ENCODE measurements at places on chromosomes 6 and 20. TPM values are rescaled to one million over a fixed set of nuclear protein-coding genes. Genes with fewer than 3 reads are reported as not detected.

PCSK2 gene
- polyA plus RNA-seq: not detected

AGPAT1 gene
- polyA plus RNA-seq: 118 TPM

DNA sequence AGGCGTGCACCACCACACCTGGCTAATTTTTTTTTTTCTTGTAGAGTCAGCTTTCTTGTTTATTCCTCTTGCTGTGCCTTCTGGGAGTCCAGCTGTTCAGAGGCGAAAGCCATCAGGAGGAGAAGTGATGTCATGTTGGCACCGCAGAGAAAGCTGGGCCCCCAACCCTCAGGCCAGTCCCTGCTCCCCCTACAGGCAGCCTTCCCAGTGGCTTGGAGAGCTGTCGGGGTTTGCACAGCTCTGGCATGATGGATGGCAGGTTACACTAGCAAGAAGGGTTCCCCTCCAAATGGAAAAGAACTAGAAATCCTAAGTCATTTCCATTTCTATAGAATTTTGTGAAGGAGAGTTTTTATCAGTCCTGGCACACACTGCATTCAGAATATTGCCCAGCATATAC lies 72.6 kb downstream of the C6orf52 start:
- DNase-seq: no peak
- H3K4me3 ChIP-seq: no peak overlapping the region
- H3K27me3 ChIP-seq: no peaks in the 10 kb centered on the region
- H3K27ac ChIP-seq: no peak overlapping the region
- H3K36me3 ChIP-seq: no peaks in the 10 kb centered on the region
- H3K4me1 ChIP-seq: no peaks in the 10 kb centered on the region

ZSCAN23 gene
- 2.0 TPM for polyA plus RNA-seq

COL21A1 gene
- 0.07 TPM for polyA plus RNA-seq

SNX5 gene
- 69.2 TPM for polyA plus RNA-seq

- no peak overlapping the region for H3K27ac ChIP-seq
- no peaks in the 10 kb centered on the region for H3K27me3 ChIP-seq
- no peak for DNase-seq
- no peaks in the 10 kb centered on the region for H3K4me1 ChIP-seq
- no peaks in the 10 kb centered on the region for H3K36me3 ChIP-seq
- H3K4me3 ChIP-seq: no peak overlapping the region
Observed at GRCh38 chr20:54122189-54122588, 51.6 kb downstream of the CYP24A1 start.

- DNase-seq: no peak
- H3K27ac ChIP-seq: no peak overlapping the region
- no peaks in the 10 kb centered on the region for H3K27me3 ChIP-seq
- H3K4me1 ChIP-seq: no peaks in the 10 kb centered on the region
Observed at GRCh38 chr6:152176268-152176667, 368.8 kb downstream of the ESR1 start.

- peaks cover 10% of the 10 kb centered on the region for H3K36me3 ChIP-seq
- peaks cover 8% of the 10 kb centered on the region for H3K4me1 ChIP-seq
- no peaks in the 10 kb centered on the region for H3K27me3 ChIP-seq
- DNase-seq: no peak
- H3K4me3 ChIP-seq: no peak overlapping the region
Observed at GRCh38 chr6:111818539-111819226, 54.6 kb downstream of the FYN start.

- no peak overlapping the region for H3K4me3 ChIP-seq
- no peaks in the 10 kb centered on the region for H3K27me3 ChIP-seq
Observed at GRCh38 chr6:108904741-108905140, 56.5 kb downstream of the ARMC2 start.

DNA sequence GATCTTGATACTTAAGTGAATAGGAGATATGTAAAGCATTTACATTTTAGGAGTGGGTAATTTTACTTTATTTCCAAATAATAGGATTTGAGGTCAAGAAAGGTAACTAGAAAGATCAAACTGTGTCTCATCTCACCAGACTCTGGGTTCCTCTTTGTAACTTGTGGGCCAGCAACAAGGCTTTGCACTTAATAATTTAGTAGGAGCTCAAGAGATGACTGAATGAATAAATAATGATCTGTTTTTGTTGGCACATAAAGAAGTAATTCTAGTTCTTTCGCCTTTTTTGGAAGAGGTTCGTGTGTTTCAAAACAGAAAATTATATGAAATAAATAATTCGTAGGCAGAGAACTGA lies 67.4 kb upstream of the FABP7 start:
- H3K27me3 ChIP-seq: peaks cover 8% of the 10 kb centered on the region
- H3K27ac ChIP-seq: no peak overlapping the region
- DNase-seq: no peak
- no peak overlapping the region for H3K4me3 ChIP-seq

DNA sequence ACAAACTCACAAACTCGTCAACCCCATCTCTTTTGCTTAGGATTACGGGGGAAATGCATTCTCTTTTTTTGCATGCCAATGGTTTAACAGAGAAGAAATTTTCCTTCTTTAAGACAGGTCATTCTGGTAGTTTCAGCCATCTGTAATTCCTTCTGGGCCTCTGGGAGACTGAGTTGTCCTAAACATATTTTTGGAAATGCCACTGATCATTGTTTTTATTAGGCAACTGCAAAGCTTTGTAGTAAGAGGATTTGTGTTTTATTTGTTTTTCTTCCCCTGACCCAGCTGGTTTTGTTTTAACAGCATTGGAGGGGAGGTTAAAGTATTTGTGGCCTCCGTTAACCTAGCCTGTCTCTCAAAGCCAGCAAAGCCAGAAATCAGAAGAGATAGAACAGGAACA lies 73.1 kb upstream of the ISM1 start:
- H3K27ac ChIP-seq: no peak overlapping the region
- DNase-seq: no peak
- no peaks in the 10 kb centered on the region for H3K4me1 ChIP-seq
- no peaks in the 10 kb centered on the region for H3K27me3 ChIP-seq
- no peak overlapping the region for H3K4me3 ChIP-seq

GRCh38 chr20:37945091-37945547 lies 42.2 kb downstream of the VSTM2L start:
- no peaks in the 10 kb centered on the region for H3K4me1 ChIP-seq
- no peaks in the 10 kb centered on the region for H3K36me3 ChIP-seq
- no peak overlapping the region for H3K4me3 ChIP-seq
- H3K27ac ChIP-seq: no peak overlapping the region
- no peak for DNase-seq
- H3K27me3 ChIP-seq: no peaks in the 10 kb centered on the region

DNA sequence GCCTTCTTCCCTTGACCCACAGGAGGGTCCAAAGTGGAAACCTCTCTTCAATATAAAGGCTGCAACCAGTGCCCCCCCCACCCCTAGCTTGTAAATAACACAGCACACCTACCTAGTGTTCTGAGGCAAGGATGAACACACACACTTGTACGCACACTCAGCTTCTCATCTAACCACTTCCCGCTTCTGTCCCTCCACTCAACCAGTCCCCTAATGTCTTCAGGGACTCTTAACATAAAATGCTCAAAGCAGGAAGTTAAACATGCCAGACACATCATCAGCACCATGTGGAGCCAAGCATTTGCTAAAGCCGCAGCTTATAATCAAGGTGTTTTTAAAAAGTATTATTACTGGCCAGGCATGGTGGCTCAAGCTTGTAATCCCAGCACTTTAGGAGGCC lies 35.3 kb downstream of the FOXQ1 start:
- no peak overlapping the region for H3K4me3 ChIP-seq
- no peaks in the 10 kb centered on the region for H3K36me3 ChIP-seq
- H3K27ac ChIP-seq: no peak overlapping the region

- H3K36me3 ChIP-seq: no peaks in the 10 kb centered on the region
- no peak for DNase-seq
- H3K27ac ChIP-seq: no peak overlapping the region
- H3K27me3 ChIP-seq: no peaks in the 10 kb centered on the region
Observed at GRCh38 chr6:39268721-39269120, 39.4 kb upstream of the KCNK5 start.

HUS1B gene
- 0.30 TPM for polyA plus RNA-seq

- DNase-seq: no peak
- H3K4me3 ChIP-seq: no peak overlapping the region
- H3K27ac ChIP-seq: no peak overlapping the region
- no peaks in the 10 kb centered on the region for H3K27me3 ChIP-seq
Observed at GRCh38 chr20:59785986-59786795, 147.2 kb downstream of the SYCP2 start.

- no peaks in the 10 kb centered on the region for H3K27me3 ChIP-seq
- H3K4me3 ChIP-seq: no peak overlapping the region
- peak; percentile 64 for DNase-seq
- peaks cover 12% of the 10 kb centered on the region for H3K4me1 ChIP-seq
Observed at GRCh38 chr6:7267466-7268091, 45.4 kb downstream of the SSR1 start.

GRCh38 chr20:443223-443775 lies 19.0 kb downstream of the TBC1D20 start:
- H3K27ac ChIP-seq: no peak overlapping the region
- no peak for DNase-seq
- no peaks in the 10 kb centered on the region for H3K27me3 ChIP-seq
- H3K4me3 ChIP-seq: no peak overlapping the region
- H3K4me1 ChIP-seq: no peaks in the 10 kb centered on the region

CST4 gene
- not detected for polyA plus RNA-seq

DNA sequence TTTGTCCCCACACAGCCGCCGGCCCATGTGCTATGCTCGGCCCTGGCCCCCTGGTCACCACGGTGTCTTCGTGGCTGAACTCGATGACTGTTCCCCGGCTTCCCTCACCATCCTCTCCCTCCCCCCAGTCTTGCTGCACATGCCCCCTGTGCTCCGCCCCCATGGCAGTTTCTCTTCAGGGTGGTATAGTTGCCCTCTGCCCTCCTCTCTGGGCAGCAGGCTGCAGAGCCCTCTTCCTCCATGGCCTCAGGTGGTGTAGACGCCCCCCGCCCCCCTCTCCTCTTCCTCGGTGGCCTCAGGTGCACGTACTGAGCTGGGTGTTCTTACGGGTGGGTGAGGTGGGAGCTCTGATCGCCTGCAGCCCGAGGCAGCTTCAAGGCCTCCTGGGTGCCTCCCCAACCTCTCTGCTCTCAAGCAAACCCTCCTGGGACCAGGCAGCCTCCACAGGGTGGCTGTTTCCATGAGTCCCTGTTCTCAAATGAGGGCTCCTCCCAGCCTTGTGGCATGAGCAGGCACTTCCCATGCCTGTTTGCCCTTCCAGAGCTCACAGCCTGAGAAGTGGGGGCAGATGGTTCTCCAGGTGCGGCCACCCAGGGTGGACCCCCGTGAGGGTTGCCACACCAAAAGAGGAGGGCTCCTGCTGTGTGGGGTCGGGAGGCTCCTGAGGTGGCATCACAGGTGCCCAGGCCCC lies 24.8 kb downstream of the COL20A1 start:
- H3K36me3 ChIP-seq: no peaks in the 10 kb centered on the region
- H3K4me3 ChIP-seq: no peak overlapping the region
- no peak overlapping the region for H3K27ac ChIP-seq
- no peaks in the 10 kb centered on the region for H3K27me3 ChIP-seq

DNA sequence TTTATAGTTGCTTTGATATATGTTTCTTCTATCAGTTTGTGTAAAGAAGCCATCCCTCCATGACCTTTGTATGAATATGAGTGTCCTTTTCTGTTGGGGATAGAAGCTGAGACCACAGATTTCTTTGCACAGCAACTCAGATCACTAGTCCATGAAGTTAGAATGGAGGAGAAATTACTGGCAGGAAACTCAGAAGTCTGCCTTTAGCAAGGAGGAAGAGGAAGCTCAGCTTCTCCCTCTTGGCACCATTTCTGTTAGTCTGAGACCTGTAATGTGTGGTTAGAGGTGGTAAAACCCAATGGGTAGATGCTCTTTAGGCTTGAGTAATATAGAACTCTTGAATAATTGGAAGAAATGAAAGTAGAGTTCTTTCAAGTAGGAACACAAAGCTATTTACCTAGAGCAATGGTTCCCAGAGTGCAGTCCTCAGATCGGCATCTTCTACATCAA lies 995.3 kb upstream of the FLRT3 start:
- H3K27me3 ChIP-seq: no peaks in the 10 kb centered on the region
- H3K36me3 ChIP-seq: no peaks in the 10 kb centered on the region
- H3K4me3 ChIP-seq: no peak overlapping the region

- H3K4me3 ChIP-seq: no peak overlapping the region
- H3K27me3 ChIP-seq: no peaks in the 10 kb centered on the region
- no peaks in the 10 kb centered on the region for H3K36me3 ChIP-seq
Observed at GRCh38 chr20:25160467-25160866, 35.0 kb upstream of the ENTPD6 start.

TFEB gene
- polyA plus RNA-seq: 6.2 TPM

RIPPLY2 gene
- 0.33 TPM for polyA plus RNA-seq

DNA sequence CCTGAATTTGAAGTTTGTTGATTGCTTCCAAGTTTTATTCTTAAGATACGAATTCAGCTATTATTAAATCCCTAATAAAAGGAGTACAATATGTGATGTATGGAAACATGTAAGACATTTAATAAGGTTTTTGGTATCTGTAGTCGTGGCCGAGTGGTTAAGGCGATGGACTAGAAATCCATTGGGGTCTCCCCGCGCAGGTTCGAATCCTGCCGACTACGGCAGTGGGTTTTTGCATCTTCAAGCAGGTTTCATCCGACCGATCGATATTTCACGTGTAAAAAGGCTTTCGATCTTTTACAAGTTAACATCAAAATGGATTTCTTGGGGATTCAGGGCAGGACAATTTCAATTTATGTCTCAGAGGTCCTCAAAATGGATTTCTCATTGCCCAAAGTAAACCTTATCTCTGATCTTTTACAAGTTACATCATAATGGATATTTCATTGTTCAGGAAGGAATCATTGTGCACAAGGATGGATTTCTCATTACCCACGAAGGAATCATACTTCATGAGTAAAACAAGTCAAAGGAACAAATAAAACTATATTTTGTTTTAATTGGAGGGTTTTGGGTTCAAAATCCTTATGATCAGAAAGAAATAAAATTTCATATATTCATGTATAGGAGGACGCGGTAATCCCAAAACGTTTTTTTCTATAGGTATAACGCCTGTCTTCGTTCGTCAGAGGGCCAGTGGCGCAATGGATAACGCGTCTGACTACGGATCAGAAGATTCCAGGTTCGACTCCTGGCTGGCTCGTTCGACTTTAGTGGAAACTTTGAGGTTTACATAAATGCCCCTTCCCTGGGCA lies 37.3 kb upstream of the BTN3A2 start:
- H3K27ac ChIP-seq: peak overlapping the region; percentile 57
- H3K36me3 ChIP-seq: no peaks in the 10 kb centered on the region
- no peaks in the 10 kb centered on the region for H3K4me1 ChIP-seq
- DNase-seq: peak; percentile 21
- no peaks in the 10 kb centered on the region for H3K27me3 ChIP-seq

BTN1A1 gene
- polyA plus RNA-seq: not detected

CYP24A1 gene
- polyA plus RNA-seq: 9.1 TPM

DNA sequence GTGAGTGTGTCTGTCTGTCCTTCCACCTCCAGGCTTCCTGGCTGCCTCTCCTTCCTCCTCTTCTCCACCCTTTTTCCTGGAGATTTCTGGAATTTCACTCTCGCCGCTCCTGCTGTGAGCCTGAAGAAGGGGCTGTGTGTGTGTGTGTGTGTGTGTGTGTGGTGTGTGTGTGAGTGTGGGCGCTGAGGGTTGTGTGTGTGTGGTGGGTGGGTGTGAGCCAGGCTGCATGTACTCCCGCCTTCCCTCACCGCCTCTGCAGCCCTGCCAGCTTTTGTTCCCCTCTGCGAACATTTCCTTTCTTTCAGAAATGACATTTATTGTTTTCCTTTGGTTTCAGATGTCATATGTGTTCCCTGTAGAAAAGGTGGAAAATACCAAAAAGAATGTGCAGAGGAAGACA lies 76.0 kb downstream of the SRC start:
- H3K27ac ChIP-seq: no peak overlapping the region
- no peaks in the 10 kb centered on the region for H3K36me3 ChIP-seq
- H3K4me1 ChIP-seq: peaks cover 14% of the 10 kb centered on the region
- no peak for DNase-seq
- H3K4me3 ChIP-seq: no peak overlapping the region

Data from SK-N-SH (cell line).